Activated CD8-positive, alpha-beta memory T cell treated with anti-CD3 and anti-CD28 coated beads, Interleukin-2, amount 10 ng/mL, durations not matched to agents 7 days and 5 days (primary cell): ENCODE measurements at places on chromosomes 16 and 17.

GRCh38 chr16:49793244-49793643 lies 62.7 kb downstream of the ZNF423 start:
- no peak for DNase-seq

DNA sequence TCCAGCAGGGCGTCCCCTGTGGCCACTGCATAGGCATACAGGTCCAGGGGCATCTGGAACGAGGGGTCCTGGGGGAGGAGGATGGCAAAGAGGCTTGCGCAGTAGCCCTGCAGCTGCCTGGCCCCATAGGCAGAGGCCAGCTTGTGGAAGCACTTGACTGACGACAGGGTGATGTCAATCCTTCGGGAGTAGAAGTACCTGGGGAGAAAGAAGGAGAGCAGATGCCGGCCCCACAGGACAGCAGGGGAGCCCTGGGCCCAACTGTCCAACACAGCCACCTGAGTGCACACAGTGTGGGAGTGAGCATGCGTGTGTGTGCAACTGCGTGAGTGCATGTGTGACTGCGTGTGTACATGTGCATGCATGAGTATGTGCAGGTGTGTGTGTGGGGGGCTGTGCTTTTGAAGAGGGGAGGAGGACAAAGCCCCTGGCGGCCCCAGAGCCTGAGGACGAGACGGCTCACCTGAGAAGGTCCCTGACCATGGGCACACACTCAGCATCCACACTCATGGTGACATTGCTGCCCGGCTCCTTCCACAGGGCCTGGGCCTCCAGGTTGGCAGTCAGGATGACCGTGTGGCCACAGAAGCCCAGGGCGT lies 7.1 kb downstream of the LGALS3BP start:
- DNase-seq = peak; percentile 30

- DNase-seq = peak; percentile 66
Observed at GRCh38 chr16:81810894-81811538, 31.9 kb downstream of the PLCG2 start.

- DNase-seq = no peak
Observed at GRCh38 chr16:84423416-84423837, 55.1 kb downstream of the ATP2C2 start.

DNA sequence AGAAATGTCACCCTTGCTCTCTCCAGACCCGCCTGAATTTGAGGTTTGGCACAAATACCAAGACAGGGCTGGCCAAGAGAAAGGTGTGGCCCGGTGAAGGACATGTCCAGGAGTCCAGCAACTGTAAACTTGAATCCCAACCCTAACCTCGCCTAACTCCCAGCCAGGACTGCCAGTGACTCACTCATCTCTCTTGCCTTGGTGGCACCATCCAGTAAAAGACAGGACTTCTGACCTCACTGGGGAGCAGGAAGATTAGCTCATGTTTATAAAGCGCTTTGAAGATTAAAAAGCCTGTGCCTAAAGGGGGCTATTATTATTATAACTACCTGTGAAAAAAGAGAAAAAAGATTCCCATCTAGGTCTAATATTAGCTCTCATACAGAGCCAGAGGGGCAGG lies 335.3 kb downstream of the SOX9 start:
- DNase-seq = no peak

DNA sequence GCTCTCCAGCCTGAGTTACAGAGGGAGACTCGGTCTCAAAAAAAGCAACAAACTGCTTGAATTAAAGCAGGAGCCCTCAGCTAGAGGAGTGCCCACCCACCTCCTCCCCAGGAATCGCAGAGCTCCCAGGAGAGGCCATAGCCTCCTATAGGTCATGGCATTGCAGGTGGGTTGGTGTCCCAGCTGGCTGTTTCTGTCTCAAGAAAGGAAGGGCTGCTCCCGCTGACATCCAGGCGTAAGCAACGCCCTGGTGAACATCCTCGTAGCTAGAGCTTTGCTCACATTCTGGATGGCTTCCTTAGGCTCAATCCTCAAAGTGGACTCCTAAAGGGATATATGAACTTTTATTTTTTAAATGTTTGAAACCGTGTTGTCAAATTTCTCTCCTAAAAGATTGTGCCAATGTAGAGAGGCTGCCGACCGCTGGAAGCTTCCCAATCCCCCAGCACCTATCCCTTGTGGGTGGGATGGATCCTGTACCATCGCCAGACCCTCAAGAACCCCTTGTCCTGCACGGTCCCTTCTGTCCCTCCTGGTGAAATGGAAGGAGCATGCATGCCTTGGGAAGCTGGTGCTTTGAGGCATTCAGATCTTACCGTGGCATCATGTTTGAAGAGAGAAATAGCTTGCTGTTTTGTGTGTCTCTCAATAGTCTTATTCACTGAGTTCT lies 5.9 kb downstream of the NLRC5 start:
- no peak for DNase-seq

DNA sequence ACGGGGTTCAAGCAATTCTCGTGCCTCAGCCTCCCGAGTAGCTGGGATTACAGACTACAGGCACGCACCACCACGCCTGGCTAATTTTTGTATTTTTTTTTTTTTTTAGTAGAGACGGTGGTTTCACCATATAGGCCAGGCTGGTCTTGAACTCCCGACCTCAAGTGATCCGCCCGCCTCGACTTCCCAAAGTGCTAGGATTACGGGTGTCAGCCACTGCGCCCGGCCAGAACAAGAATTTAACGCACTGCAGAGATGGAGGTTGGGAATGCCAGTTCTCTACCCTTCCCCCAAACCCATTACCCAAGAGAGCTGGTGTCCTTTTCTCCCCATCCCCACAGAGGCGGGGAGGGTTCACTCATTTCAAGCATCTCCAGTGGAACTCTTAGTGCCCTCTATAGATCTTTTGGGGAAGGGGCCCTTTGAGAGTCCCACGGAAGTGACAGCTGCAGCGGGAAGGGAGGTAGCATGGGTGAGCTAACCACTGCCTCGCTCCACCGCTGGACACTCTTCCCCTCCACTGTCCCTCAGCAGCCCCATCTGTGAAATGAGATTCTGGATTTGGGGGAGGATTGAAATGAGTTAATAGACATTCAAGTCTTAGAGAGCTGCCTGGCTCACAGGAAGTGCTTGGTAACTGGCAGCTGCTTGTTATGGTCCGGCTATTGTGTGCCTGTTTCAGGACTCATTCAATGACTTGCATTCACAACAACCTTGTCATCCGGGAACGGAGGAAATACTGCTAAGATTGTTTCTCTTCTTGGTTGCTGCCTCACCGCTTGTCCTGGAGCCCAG lies 3.5 kb upstream of the UBALD2 start:
- DNase-seq = peak; percentile 43

GRCh38 chr17:59572301-59572924 lies 7.0 kb downstream of the DHX40 start:
- no peak for DNase-seq

GRCh38 chr17:72705905-72706395 lies 386.5 kb downstream of the SLC39A11 start:
- no peak for DNase-seq

DNA sequence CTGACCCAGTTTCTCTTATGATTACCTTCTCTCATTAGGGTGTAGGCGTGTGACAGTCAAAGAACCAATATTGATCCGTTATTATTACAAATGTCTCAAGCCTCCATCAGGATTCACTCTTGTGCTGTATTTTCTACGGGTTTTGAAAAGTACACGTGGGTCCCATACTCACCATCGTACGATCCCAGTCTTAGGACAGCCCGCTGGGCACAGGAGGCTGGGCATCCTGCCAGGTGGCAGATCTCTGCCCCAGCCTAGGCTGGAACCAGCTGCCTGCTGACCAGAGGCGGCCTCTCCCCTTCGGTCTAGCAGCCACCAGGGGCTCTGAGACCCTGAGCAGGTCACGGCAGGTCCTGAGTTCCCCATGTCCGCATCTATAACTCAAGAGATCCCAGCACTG lies 2.0 kb upstream of the METRNL start:
- no peak for DNase-seq

- DNase-seq = no peak
Observed at GRCh38 chr17:40550608-40551007, 14.7 kb downstream of the CCR7 start.

DNA sequence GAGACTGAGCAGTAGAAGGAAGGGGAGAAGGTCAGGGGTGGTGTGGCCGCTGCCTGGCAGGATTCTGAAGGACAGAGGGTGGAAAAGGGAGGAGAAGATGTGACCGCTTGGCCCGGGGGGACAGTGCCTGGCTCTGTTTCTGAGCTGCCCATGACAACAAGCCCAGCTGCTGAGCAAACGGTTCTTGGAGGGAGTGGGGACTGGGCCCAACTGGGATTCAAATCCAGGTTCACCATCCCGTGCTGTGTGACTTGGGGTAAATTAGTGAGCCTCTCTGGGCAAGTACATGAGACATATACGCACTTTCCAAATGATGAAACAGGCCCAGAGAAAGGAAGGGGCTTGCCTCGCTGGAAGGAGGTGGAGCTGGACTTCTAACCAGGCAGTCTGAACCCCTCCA lies 23.3 kb downstream of the SEC14L5 start:
- no peak for DNase-seq

- peak; percentile 81 for DNase-seq
Observed at GRCh38 chr17:7383742-7384488, 3.0 kb downstream of the TNK1 start.

DNA sequence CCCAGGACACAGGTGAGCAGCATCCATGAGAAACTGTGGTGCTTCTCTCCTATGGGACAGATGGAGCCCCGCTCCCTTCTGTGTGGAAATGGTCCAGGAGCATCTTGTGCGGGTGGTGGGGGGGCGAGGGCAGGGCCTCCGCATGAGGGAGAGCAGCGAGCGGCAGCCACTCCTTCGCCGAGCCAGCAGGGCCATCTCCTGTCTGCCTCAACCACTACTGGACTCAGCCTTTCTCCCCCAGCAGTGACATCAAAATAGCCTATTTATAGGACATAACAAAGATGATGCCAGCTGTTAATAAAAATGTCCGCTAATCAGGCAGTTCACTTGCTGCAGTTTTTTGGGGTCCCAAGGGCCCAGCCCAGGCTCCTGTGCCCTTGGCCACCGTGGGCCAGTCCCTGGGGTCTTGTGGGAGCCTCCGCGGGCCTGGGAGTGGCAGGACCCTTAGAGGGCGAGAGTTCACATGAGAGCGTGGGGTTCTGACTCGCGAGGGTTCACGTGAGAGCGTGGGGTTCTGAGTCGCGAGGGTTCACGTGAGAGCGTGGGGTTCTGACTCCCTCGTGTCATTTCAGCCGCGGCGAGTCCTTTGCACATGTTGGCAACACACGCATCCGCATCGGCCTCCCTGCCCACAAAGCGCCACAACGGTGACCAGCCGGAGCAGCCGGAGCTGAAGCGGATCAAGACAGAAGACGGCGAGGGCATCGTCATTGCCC lies 47.4 kb downstream of the WDR45B start:
- no peak for DNase-seq

GRCh38 chr16:53598511-53599275 lies 95.7 kb upstream of the AKTIP start:
- no peak for DNase-seq

- no peak for DNase-seq
Observed at GRCh38 chr17:15464231-15464985, 3.0 kb downstream of the CDRT4 start.

GRCh38 chr16:25079637-25080378 lies 31.7 kb upstream of the LCMT1 start:
- DNase-seq = no peak

DNA sequence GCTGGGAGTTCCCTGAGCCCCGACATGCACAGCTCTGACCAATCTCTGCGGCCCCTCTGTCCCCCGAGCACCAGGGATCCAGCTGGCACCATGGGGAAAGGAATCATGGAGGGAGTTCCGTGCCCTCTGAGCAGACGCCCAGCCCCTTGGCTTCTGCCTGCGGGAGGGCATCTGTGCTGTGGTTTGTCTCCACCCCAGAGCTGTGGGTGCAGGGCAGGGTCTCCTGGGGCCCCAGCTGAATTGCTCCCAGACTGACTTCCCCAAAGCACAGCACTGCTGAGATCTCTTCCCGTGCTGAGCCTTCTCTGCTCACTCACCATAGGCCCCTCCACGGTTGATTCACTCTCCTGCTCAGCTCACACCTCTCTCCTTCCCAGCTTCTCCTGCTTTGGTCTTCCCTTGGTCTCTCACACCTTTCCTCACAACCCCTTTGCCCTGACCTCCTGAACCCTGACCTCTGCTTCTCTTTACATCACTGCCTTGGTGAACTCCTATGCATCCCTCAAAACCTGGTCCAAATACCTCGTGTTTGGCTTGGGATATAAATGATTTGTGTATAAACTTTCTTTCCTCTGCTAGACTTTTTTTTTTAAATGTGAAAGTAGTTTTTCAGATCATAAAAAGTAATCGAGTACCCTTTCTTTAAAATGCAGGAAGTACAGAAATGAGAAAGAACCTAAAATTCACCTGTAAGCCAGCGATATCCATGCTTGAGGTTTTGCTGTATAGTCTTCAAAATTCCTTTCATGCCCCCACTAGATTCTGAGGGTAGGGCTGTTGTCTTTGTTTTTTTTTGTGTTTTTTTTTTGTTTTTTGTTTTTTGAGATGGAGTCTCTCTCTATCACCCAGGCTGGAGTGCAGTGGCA lies 265.3 kb downstream of the SEC14L1 start:
- DNase-seq = no peak

- DNase-seq = no peak
Observed at GRCh38 chr17:72826602-72827001, 265.9 kb downstream of the SLC39A11 start.

DNA sequence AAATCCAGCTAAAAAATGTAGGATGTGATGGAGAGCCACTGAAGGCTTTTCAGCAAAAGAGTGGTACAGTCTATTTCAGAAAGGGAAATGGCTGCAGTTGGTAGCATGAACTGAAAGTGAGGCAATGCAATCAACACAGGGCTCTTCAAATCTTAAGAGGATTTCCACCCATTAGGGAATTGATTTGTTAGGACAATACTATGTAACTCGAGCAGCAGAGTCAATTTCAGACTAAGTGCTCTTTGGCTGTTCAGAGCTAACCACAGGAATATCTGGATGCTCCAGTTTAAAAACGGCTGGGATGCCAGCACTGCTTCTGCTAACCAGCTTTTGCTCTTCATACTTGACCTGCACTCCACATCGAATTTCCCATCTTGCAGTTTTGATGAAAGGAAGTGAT lies 24.6 kb downstream of the CACNG1 start:
- DNase-seq = no peak

DNA sequence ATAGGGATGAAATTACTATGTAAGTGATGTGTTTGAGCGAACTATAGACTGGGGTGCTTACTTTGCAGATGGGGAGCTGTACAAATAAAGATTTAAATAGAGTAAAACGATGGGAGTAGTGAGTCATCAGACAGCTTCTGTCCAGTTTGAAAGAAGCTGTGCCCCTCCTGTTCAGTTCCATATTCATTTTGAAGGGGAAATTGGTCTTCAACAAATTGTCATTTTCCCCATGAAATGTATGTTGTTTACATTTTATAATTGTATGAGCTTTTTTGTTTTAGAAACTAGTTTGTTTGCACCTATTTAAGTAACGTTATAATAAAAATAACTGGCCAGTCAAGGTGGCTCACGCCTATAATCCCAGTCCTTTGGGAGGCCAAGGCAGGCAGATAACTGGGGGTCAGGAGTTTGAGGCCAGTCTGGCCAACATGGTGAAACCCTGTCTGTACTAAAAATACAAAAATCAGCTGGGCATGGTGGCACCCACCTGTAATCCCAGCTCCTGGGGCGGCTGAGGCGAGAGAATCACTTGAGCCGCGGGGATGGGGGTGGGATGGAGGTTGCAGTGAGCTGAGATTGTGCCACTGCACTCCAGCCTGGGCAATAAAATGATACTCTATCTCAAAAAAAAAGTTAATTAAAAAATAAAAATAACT lies 20.2 kb downstream of the SEC14L1 start:
- no peak for DNase-seq
